ENCODE measurements at places on chromosomes 12 and 14.

DNA sequence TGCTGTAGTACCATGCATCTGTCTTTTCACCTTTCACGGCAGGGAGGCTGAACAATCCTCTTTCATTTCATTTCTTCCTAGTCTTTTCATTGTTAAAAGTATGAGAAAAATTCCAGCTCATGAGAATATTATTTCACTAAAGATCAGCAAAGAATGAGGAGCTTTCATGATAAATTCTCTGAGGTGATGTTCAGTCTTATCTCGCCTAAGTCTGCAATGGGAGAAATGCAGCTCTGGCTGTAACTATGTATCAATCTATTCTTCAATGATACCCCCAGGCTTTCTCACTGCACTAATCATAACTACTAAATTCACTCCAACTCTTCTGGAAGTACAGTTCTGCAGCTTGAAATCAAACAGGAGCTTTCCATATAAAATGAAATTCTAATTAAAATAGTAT, 15.7 kb downstream of the FOXG1 start:
- DNase-seq: no peak

GRCh38 chr12:67891596-67891995, 97.7 kb upstream of the IFNG-AS1 start:
- DNase-seq: no peak

- peak; percentile 28 for DNase-seq
Observed at GRCh38 chr12:55642669-55643068, 6.0 kb downstream of the OR10P1 start.

- DNase-seq: peak; percentile 85
Observed at GRCh38 chr12:64457032-64457431, 5.1 kb downstream of the TBK1 start.

DNA sequence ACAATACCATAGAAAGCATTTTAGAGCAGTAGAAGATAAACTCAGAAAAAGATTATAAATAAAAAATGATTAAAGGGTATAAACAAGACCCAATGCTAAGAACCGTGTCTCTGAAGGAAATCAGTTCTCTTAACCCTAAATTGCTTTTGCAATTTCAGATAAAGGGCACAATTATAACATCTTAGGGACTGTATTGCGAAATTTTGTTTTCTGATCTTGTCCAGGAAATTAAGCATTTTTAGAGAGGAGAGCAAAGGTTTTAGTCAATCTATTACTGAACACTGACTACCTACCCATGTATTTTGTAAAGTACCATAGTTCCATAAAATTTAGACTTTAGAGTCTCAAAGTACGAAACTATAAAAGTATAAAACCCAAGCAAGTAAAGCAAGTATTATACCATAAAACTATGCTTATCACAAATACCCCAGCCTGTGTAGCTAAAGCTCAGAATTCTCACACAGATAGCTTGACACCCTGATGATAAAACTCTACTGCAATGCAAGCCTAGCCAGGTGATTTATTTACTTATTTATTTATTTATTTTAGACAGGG, 6.8 kb upstream of the CHPT1 start:
- no peak for DNase-seq

GRCh38 chr12:120862664-120863063, 41.5 kb downstream of the SPPL3 start:
- DNase-seq: no peak

- DNase-seq: no peak
Observed at GRCh38 chr12:23684121-23684520, 265.3 kb downstream of the SOX5 start.

GRCh38 chr12:46217541-46218321, 51.1 kb downstream of the SLC38A1 start:
- no peak for DNase-seq

GRCh38 chr12:111442301-111443045, 36.8 kb downstream of the SH2B3 start:
- no peak for DNase-seq

DNA sequence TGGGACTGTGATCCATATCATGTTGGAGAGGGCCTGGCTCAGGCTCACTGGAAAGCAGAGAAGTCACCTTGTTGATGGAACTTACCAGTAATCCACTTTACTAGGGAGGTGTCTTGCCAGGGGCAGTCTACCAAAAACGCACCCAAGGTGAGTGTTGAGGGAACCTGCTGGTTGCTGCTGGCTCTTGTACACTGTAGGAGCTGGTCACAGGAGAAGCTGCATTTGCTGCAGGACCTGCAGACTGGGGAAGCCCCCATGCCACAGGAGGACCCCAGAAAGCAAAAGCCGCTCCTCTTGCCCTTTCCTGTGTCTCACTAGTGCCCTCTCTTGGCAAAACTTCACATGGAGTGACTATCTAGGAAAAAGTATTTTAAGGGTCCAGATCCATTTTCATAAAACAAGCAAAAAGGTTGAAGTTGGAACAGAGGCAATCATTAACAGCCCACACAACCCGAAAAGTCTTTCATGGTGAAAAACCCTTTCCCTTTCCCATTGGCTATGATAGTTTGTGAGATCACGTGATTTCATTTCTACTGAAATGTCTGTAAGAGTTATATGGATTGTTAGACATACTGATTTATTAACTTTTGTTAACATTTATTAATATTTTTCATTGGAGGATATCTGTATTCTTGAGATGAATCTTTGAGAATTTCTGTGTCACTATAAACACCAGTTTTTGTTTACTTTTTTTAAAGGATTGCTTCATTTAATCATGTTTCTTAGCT, 59.2 kb downstream of the RASSF8 start:
- no peak for DNase-seq

DNA sequence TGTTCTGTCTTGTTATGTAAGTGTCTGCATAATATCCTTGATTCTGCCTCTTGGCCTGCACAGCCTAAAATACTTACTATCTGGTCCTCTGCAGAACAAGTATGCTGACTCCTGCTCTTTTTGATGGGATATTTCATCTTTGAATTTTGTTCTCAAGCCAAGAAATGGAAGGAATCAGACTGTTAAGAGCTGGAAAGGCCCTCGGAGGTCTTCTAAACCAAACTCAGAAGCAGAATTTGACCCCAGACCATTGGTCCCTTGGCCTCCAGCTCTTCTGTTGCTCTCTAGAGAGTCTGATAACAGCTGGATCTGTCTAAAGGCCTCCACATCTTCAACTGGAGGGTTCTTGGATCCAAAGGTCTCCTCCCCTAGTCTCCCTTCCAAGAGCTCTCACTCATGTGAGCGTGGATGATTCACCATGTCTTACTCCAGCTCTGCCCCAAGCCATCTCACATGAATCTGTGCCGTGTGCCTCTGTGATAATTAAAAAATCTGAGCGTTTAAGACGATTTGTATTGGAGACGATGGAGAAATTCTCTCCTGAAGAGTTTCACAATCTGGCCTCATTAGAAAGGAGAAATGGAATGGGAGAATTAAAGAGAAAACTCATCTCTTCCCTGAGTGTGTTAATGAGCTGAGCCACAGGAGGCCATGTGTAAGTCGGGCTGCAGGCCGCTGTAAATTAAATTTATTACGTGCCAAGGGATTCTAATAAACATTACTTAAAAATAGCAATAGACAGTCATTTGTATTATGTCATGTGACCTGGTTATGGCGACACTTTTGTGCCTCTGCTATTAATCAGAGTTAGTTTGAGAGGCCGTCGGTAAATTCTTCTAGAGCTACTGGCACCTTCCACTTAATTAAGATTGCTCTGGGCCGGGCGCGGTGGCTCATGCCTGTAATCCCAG, 15.4 kb upstream of the PRIMA1 start:
- no peak for DNase-seq

GRCh38 chr12:111155020-111155419, 213.9 kb downstream of the PHETA1 start:
- DNase-seq: no peak

GRCh38 chr14:53006931-53007562, 56.2 kb upstream of the FERMT2 start:
- DNase-seq: no peak

GRCh38 chr12:20711846-20712245, 16.7 kb downstream of the SLCO1C1 start:
- DNase-seq: no peak

- no peak for DNase-seq
Observed at GRCh38 chr14:34981743-34982420, 910 bp upstream of the SRP54 start.

DNA sequence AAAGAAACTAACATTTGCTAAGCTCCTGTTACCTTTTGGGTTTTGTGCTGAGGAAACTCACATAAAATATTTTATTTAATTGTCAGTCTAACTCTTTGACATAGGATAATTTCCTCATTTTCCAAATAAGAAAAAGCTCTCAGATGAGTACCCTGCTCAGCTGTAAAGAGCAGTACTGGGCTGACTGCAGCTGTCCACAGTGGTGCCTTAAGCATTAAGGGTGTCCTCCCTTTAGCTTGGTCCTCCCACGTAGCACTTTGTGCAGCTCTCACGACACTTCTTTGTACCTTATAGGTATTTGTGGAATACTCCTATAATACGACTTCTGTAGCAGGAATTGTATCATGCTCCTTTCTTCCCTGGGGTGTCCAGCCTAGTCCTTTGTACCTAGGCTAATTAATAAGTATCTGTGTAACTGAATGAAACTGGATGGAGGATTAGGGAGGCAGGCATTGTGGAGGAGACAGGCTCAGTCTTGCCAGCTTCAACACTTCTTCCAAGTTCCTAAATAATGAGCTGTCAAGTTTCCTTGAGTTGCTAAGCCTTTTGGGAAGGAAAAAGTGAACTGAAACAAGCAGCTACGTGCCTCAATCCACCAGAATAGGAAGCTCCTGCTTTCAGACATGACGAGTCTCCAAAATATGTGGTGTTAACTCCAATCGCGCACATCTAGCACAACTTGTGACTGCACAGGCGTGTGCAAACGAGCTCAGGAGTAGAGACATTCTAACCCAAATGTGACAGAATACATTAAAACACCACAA, 123.0 kb downstream of the SLC38A4 start:
- DNase-seq: no peak
